Activated B cell treated with CpG ODN at 0.5 μM for 24 hours (primary cell): ENCODE measurements at places on chromosomes 6 and 20.

DNA sequence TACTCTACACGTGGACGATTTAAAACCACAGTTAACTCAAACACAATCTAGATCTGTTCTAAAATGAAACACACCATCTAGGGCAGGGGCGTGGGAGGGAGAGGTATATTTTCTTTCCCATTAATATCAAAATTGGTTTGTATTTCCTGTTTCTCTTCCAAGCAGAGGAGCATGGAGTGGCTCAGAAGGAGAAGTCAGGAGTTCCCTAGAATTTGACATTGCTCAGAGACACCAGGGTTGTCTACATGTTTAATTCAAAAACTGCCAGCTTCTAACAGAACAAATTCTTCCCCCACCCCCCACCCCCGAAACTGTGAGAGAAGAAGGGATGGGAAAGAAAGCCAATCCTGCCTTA lies 2.3 kb downstream of the PREX1 start:
- no peak for DNase-seq

DNA sequence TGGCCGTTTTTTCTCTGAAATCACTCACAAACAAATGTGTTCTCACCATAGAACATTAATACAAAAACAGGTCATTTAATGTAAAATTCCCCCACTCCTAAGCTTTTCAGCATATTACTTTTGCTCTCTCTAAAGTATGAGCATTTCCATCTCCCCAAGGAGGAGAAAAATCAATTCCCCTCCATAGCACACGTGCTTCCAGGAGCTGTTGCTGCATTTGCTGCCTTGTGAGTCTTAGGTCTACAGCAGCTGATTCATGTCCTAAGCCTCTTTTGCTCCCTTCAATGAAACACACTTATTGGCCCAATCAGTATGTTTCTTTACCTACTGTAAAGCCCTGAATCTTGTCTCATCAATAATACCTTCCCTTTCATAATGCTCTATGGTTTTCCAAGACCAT lies 6.4 kb upstream of the COL9A1 start:
- no peak for DNase-seq

DNA sequence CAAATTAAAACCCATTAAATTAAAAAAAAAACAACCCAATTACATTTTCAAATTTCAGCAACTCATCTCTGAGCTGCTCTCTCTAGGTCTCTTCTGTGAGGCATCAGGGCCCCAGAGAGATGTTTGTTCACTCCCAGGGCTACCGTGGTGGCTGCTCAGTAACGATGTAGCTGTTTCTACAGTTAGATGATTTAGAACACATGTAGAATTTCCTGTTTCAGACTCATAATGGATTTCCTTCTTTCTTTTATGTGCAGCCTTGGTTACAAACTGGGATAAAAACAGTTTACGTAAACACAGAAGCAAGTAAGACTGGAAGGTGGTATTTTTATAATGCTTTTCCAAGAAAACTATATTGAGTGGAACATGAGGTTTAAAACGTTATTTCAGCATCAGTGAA lies 116.1 kb upstream of the CCN2 start:
- DNase-seq: no peak

GRCh38 chr20:55649254-55649653 lies 356.1 kb downstream of the CBLN4 start:
- DNase-seq: no peak

GRCh38 chr20:47353239-47353691 lies 3.2 kb downstream of the ZMYND8 start:
- DNase-seq: no peak

GRCh38 chr20:24962510-24962909 lies 13.4 kb downstream of the CST7 start:
- DNase-seq: no peak

DNA sequence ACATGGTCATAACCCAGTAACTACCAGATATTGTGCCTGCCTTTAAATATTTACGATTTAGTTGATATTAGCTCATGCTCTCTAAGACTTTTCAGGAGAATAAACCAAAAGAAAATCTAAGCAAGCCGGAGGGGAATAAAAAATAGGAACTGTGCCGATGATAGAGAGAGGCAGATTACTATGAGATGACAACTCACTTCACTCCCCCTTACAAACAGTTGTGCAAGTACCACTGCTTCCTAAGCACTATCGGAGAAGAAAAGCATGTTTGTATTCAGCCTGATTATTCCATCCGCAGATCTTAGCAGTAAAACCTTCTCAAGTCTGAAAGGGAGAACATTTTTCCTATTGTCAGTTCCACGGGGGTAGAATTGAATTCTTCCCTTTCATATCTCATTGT lies 294.4 kb downstream of the KCNQ5 start:
- no peak for DNase-seq

DNA sequence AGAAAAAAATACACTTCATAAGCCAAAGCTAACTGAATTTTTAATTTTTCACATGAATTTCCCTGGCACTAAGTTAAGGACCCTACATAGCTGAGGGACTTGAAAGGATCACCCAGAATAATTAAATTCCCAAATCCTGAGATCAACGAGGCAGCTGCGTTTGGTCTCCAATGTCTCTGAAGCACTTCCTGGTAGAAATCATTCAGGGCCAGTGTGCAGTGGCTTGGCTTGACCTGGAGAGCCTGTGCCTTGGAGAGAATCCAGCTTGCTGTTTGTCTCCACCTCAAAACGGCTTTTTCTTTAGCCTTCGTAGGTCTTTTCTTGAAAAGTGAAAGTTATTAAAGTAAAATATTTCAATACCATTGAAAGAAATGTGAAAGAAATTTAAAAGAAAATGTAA lies 92.4 kb downstream of the SMOC2 start:
- no peak for DNase-seq

- DNase-seq: no peak
Observed at GRCh38 chr6:81451787-81452186, 300.7 kb downstream of the TENT5A start.

DNA sequence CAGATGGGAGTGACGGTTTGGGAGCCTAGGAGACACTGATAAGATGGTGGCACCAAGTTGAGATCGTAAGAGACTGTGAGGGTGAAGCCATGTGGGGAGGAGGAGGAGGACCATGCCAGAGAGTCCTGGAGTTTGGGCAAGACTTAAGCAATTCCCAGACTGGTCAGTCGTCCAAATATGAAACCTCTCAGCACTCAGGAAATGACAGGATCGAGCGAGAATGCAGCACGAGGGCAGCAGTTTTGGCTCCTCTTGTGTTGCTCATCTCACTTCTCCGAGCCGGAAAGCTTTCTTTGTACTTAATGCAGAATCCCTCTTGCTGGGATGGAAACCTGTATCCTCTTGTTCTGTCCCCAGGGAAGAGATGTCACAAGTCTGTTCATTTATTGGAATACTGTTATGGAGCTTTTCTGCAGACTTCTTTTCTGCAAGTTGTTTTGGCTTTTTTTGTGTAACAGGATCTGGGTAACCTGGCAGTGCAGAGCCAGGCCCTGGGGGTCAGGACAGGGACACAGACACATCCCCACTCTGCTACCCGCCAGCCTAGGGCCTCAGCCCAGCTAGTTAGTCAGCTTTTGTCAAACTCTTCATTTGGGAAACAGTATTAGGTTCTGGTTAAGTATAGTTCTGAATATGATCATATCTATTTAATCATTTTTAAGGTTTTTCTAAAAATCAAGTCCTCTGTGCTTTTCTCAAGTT lies 34.3 kb downstream of the FNDC1 start:
- DNase-seq: no peak

DNA sequence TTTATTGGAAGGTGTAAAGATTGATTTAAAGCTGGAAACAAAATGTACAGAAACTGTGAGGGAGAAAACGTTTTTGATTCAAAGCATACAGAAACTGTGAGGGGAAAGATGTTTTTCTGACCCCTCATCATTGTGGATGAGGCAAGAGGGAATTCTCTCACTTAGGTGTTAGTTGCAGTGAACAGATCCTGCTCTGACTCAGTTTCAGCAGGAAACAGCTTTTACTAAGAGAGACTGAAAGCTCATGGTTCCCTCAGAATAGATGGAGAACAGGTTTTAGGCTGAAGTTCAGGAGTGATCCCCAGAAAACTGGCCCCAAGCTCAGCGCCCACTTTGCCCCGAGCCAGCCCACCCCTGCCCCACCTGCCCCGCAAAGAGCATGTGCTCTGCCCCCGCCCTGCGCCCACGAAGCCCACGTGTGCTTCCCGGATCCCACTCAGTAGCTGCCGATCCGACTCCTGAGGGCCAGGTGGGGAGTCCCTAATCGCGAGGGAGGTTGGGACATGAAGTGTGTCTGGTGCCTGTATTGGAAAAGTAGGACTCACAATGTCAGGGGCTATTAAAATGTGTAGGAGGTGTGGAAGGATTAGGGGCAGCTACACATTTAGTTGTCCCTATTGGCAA lies 41.2 kb downstream of the DUSP22 start:
- peak; percentile 4 for DNase-seq

DNA sequence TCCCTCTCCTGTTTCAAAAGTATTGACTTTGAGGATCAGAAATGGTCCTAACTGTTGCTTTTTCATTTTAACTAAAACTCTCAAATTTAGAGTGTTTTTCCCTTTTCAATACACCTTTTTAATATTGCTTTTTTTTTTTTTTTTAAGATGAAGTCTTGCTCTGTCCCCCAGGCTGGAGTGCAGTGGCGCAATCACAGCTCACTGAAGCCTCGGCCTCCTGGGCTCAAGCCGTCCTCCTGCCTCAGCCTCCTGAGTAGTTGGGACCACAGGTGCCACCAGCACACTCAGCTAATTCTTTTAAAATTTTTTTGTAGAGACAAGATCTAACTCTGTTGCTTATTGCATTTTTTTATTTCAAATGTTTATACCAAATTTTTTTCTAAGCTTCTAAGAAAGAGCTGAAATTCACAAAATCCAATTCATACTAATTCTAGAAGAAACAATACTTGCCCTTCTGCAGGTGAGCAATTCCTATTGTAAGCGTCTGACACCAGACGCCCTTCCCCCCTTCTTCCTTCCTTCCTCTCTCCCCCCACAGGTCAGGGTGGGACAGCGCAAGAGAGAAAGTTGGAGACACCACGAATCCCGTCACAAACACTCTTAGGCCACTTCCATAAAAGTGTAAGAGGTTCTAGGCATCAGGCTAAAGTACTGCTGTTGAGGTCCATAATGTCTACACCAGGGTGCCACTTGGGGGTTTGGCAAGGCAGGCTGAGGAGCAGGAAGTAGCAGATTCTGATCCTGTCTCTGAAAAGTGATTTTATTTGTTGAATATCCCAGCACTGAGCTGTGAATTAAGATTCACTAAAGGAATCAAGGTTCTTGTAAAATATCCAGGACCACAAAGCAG lies 12.8 kb downstream of the DLL1 start:
- DNase-seq: no peak
